ENCODE measurements at places on chromosomes 4 and X.
A peak's percentile ranks its signal among the peaks of the same experiment; 100 is the strongest.

- DNase-seq: no peak
Measured at GRCh38 chr4:61201961-61202637, 2.0 kb downstream of the ADGRL3 start.

GRCh38 chr4:182552948-182553347 lies 309.7 kb downstream of the TENM3 start:
- no peak for DNase-seq

GRCh38 chrX:3362956-3363355 lies 16.5 kb upstream of the MXRA5 start:
- no peak for DNase-seq

GRCh38 chr4:179624768-179625181 lies 2182.5 kb upstream of the AGA start:
- peak; percentile 6 for DNase-seq

GRCh38 chr4:77021614-77022089 lies 54.1 kb downstream of the CCNI start:
- DNase-seq: no peak

DNA sequence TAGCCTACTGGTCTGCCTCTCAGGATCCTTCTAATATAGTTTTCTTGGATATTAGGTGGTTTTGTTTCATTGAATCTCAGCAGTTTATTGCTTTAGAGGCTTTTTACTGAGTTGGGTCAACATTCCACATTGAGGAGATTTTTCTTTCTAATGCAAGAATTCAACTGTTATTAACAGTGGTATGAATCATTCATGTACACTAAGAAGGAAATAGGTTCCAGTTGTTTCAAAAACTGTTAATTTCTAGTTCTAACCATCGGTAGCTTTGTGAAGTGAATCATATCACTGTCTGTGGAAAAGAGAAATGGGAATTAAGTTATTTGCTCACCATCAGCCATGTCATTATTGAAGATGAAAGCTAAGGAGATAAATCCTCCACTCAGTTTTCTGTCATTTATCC lies 331.5 kb downstream of the RPA4 start:
- no peak for DNase-seq

DNA sequence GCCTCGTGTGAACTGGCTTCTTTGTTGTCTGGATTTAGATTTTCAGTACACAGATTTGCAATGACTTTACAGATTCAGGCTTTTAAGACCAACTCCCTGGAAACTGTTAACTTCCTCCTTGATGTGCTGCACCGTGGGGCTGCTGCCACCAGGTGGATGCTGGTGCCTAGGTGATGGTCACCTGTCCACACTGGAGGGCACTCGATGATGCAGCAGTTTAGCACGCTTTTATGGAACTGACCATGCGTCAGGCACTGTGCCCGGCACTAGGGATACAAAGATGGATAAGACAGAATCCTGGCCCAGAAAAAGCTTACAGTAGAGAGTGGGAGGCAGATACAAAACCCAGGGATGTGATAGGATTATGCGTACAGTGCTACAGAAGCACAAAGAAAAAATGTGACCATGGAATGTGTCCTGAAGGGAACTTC lies 180.7 kb downstream of the CEP135 start:
- DNase-seq: no peak

DNA sequence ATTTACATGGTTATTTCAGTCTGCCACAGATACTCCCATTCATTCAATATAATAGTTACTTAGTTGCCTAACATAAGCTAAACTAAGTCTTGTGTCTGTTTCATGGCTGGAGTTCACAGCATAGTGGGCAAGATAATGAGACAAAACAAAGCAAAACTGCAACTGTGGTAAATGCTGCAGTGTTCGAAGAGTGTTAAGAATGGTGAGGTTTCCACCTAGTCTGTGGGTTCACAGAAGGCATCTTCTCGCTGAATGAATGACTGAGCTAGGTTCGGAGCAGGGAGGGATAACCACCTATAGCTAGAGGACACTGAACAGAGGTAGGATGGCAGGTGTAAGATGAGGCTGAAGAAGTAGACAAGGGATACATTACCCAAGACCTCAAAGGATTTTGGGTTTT lies 171.0 kb downstream of the FBXW7 start:
- no peak for DNase-seq

DNA sequence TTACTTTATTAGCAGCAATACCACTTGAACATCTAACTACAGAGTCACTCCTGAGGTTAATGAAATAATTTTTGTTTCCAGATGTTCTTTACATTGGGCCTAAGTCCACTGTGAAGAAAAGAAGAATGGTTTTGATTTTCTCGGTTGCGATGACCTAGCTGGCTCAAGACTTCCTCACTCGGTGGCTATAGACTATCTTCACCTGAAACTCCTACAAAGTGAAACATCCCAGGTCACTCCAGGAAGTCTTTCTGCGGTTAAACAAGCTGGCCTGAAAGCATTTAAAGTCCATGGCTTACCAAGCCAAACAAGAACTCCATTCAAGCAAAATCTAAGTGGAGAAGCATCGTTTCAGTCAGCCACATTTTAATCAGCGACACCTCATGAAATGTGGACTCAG lies 13.7 kb upstream of the SORBS2 start:
- no peak for DNase-seq

DNA sequence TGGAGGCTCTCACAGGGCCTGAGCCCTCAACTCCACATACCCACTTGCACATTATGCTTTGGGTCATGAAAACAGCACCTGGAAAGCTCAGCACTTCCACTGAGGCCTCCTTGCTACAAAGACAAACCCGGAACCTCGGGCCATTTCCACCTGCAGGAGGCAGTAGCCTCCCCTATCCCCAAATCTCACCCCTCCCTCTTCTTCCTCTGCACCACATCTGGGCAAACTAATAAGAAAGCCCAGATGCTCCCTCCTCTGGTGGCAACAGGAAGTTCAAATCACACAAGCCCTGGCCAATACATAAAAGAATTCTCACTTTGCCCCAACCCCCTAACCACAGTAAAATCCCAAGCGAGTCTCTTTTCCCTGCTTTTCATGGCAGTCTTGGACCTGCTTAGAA lies 136.4 kb downstream of the MAPK10 start:
- DNase-seq: peak; percentile 3

- peak; percentile 80 for DNase-seq
Measured at GRCh38 chrX:152904151-152905080, 6.5 kb downstream of the ZNF185 start.

GRCh38 chrX:96764864-96765263 lies 80.2 kb downstream of the DIAPH2 start:
- DNase-seq: no peak

- no peak for DNase-seq
Measured at GRCh38 chr4:82432596-82432995, 2.2 kb downstream of the ENOPH1 start.

- no peak for DNase-seq
Measured at GRCh38 chrX:143945171-143945570, 61.3 kb downstream of the UBE2NL start.

- DNase-seq: no peak
Measured at GRCh38 chrX:20500171-20500865, 233.6 kb upstream of the RPS6KA3 start.

DNA sequence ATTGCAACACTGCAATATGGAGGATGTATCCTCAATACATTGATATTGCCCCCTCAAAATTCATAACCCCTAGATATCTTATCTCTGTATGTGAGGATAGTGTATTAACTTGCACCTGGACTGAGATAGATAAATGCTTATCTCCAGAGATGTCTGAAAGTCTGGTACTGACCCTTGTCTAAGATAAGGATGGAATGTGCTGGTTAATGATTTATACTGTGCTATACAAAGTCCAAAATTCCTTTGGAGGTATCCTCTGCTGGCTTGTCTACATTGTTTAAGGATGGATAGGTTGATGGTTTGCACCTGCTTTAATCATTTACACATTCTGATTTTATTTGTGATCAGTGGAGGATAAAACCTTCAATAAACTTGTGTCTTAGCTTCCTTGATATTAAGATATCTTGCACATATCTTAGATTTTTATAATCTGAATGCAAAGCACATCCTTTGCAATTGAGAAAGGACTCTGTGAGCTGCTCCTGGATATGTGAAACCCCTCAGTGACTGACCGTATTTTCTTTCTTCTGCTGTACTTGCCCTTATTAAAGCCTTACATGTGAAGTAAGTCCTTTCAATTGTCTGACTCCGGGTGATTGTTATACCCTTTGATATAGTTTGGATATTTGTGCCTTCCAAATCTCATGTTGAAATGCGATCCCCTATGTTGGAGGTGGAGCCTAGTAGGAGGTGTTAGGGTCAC lies 430.3 kb upstream of the MAOA start:
- no peak for DNase-seq

DNA sequence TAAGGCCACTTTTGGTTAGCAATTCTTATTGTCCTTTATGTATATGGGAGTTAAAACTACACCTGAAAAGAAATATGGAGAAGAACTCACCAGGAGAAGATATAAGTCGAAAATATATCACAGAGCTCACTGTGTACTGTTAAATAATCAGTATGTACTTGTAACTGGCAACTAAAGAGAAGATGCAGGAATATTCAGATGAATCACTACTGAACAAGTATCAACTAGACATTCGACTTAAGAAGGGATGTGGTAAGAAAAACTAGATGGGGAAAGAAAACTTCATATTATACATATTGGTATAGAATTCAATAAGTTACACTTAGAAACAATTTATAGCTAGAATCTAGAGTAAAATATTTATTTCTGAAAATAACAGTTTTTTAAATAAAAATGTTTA lies 230.0 kb downstream of the CAMK2D start:
- DNase-seq: no peak

- DNase-seq: no peak
Measured at GRCh38 chr4:42643685-42644084, 13.2 kb downstream of the ATP8A1 start.

All from H54 (cell line).